ENCODE measurements at places on chromosomes 5 and 9.

- no peak for DNase-seq
These were observed 85.8 kb downstream of the HINT1 start for GRCh38 chr5:131079232-131079631.

GRCh38 chr9:100322954-100323536 is 29.7 kb downstream of the TEX10 start:
- DNase-seq: peak; percentile 52

DNA sequence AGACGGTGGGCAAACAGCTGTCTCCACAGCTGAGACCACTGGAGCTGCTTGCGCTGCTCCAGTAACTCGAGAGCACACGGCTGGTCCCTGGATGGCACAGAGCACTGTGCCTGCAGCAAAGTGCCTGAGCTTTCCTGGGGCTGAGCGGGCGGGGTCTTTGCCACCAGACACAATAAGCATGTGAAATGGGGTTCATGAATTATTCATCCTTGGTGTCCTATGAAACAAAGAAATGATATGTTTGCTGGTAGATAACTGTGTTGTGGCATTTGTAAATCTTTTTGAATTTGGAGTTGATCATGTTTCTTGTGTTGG is 151.7 kb upstream of the MPDZ start:
- no peak for DNase-seq

GRCh38 chr9:36018129-36018528 is 18.6 kb upstream of the RECK start:
- DNase-seq: no peak

DNA sequence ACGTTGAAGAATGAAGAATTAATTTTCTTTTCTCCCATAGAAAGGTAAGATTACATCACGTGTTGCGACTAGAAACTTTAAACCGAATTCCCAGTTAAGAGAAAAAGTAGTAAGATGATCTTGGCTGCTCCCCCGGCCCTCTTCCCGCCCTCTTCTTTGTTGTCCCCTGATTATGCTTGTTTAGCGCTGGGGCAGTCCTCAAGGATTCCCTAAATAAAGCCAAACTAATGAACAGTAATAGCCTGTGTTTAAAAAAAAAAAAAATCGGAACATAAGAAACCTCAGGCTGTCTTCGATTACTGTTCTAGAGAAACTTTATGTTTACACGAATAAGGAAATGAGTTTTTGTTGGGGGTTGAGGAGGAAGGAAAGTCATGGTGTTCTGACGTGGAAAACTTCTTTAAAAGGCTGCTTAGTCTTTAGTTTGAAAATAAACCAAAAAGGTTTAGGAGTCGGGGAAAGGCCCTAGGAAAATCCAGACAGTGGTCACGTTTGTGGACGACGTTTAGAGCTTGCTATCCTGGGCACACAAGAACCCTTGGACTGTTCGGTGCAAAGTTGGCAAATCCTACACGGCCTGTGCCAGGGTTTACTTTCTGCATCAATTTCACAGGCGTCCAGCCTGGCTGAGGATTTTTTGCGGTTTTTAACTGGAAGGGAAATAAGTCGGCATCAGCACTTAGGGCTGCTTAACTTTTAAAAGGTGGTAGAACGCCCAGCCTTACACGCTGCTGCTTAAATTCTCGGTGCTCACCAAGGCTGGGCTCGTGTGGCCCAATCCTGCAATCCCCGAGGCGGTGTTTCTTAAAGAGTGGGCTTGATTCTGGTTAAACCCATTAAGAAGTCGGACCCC is 1.1 kb upstream of the MAT2B start:
- DNase-seq: peak; percentile 47

DNA sequence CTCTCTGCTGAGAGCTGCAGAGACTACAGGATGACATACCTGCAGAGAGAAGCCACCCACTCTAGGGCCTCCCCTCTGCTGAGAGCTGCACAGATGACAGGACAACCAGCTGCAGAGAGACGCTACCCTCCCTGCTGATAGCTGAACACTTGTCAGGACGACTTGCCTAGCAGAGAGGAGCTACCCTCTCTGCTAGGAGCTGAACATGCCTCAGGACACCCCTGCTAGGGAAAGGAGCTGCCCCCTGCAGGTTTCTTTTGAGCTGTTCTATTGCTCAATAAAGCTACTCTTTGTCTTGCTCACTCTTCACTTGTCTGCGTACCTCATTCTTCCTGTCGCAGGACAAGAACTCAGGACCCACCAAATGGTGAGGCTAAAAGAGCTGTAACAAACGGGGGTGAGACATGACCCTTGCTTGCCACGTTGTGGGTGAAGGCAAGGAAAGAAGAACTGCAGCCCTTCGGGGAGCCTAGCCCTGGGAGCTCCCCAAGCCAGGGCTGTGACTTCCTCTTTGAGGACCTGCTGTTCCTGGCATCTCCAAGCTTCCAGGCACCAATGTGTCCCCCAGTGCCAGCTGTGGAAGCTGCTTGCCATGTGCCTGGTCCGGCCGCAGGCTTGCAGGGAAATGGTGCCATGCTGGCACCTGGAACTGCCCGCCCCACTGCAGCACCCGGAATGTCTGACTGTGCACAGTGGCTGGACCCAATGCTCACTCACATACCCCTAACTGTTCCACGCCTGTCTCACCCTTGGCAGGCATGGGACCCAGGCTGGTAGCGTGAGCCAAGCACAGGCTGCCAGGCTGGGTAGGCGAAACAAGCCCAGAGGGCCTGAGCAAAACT is 5.1 kb upstream of the TESK1 start:
- DNase-seq: no peak

GRCh38 chr5:128378632-128379031 is 159.4 kb downstream of the FBN2 start:
- no peak for DNase-seq

GRCh38 chr9:98569491-98569890 is 139.2 kb downstream of the GABBR2 start:
- DNase-seq: no peak

- no peak for DNase-seq
These were observed at the start of gene PALM2AKAP2 for GRCh38 chr9:109779711-109780452. Gene PALM2AKAP2 (plus strand): TSS chr9:109780198. CDS start chr9:109780489, 291 bp downstream.

DNA sequence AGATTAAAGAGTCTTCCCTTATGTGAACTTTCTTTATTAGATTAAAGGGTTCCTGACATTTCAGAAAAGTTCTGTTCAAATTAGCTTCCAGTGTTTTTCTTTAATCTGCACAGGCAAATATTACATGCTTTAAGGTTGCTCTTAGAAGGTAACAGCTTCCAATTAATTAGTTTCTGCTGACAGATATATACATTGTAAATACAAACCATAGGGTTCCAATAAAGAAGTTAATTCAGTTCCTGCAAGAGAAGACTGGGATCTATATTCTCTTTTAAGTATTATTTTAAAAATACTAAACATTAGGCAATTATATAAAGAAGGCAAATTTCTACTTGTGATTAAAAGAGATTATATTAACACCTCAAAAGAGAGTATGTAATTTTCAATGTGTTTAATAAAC is 795.7 kb downstream of the MAT2B start:
- no peak for DNase-seq

- DNase-seq: no peak
These were observed 917.0 kb downstream of the CDH9 start for GRCh38 chr5:26121338-26121737.

GRCh38 chr5:88671505-88672499 is 211.2 kb downstream of the MEF2C start:
- no peak for DNase-seq

- no peak for DNase-seq
These were observed 236.9 kb downstream of the CD180 start for GRCh38 chr5:66959653-66960052.

DNA sequence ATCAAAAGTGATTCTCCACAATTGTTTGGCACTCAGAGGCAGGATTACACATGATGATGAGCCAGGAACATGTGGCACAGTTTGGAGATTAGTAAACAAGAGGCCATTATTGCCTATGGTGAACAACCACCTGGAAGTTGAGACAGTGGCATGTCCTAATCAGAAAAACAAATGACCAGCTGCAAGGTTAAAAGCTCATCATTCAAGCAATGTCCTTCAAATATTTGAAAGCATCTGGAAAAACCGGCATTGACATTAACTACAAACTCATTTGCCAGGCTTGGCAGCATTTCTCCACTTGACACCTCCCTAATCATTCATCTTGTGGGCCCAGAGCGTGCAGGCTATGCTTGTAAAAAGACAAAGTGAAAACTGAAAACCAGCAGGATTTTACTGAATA is 80.6 kb upstream of the MEGF10 start:
- DNase-seq: no peak

DNA sequence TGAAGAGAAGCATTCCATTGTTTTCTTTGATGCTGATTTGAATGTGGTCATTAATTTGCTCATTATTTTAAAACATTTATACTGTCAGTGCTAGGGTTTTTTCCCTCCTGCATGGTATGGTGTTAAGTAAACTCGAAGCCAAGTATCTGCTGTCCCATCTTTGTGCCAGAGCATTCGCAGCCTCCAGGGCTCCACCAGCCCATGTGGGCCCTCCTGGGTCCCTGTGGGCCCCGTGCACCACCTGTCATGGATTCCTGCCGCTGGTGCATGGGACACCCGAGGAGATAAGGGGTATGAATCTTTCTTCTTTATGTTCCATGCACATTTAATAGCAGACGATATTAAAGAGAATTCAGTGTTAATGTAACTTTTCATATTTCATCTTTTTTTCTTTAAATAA is 95.1 kb downstream of the TRIO start:
- DNase-seq: no peak

DNA sequence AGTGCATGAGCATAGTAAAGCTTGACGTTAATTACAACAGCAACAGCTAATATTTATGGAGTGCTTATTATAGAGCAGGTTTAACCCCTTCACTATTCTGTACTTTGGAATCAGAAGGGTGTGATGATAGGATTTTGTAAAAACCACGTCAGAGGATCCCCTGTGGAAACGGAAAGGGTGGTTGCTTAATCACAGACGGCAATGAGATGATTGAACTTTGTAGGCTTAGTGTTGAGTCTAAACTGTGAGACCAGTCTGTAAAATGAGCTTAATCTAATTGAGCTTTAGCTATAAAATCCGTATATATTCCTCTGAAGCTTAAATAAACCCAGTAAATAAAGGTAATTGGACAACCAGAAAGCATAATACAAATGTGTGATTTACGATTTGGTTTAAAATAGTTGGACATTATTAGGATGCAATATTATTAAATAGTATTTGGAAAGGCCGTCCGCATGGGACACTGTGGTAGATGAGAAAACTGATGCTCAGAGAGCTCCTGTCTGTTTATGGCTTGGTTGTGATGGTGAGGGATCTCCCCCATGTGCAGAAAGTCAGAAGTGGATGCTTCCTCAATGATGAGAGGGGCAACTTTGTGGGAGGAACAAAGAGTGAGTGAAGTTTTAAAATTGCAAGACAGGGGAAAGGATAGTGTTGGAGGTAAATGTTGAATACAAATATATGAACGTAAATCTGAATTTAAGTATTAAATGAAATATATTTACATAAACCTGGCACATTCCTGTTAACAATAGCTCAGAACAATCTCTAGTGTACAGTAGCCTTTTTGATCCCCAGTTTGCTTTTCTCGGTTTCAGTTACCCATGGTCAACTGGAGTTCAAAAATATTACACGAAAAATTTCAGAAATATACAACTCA is 23.4 kb upstream of the SCGB3A2 start:
- DNase-seq: no peak

DNA sequence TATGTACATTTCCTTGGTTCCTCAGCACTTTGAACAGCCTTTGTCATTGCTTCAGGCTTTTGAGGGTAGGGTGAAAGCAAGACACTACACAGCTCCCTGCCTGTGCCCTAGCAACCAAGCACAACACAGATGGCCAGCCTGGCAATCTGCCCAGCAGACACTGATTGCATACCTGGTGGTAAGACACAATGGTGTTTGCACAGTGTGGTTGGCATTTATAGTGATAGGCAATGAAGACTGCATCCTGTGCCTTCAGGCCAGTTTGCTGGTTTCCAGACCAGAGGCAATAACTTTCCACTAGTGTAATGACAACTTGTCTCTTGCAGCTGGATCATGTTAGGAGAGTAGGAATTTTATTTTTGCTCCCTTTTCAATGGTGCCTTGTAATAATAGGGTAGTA is 144.5 kb upstream of the TNC start:
- DNase-seq: no peak

- no peak for DNase-seq
These were observed 90.9 kb upstream of the BOD1 start for GRCh38 chr5:173707392-173707791.

GRCh38 chr9:75672478-75672877 is 218.0 kb upstream of the PCSK5 start:
- DNase-seq: no peak

GRCh38 chr5:123486951-123487655 is 24.9 kb upstream of the CSNK1G3 start:
- DNase-seq: no peak

- DNase-seq: no peak
These were observed 15.1 kb downstream of the HNRNPK start for GRCh38 chr9:83964973-83965349.

DNA sequence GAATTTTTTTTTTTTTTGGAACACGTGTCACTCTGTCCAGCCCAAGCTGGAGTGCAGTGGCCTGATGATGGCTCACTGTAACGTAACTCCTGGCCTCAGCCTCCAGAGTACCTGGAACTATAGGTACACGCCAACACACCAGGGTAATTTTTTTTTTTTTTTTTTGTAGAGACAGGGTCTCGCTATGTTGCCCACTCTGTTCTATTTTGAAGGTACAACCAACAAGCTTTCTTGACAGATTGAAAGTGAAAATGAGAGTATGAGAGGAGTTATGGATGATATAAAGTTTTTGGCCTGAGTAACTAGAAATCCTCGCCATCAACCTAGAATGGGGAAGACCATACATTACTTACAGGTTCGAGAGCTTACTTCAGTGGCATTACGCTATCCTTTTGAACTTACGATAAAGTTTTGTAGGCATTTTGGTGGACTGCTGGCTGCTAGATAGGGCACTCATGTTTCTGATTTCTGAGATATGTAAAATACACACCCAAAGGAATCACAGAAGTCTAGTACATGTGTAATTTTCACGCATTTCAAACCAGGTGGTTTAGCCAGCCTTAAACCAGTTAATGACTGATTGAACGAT is 806 bp upstream of the CDC42SE2 start:
- DNase-seq: peak; percentile 46

GRCh38 chr9:83153030-83153429 is 90.1 kb upstream of the RASEF start:
- no peak for DNase-seq

DNA sequence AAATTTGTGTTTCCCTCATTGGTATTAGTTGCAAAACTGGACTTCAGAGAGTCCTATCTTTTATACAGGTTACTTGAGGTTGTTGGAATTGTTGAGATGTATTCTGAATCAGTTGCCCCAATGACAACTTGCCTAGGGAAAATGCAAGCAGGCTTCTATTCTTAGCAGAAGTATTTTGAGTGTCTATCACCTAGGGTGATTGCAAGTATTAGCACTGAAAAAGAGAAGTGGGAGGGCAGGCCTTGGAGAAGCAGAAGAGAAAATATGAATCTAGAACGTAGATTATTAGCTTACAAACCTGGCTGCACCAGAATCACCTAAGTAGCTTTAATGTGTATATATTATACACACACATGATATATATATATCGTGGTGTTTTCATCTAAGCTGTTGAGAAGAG is 43.2 kb downstream of the ADAMTS12 start:
- no peak for DNase-seq

All from CD4-positive, alpha-beta T cell treated with Interleukin-10 for 1 hour (primary cell).